Stimulated activated CD4-positive, alpha-beta T cell treated with anti-CD3 and anti-CD28 coated beads, Interleukin-15, amount 100 ng/mL, for 1 hour (primary cell): ENCODE measurements at places on chromosomes 6 and 20.

GRCh38 chr6:4359108-4359730, 223.8 kb upstream of the ECI2 start:
- no peak for DNase-seq

DNA sequence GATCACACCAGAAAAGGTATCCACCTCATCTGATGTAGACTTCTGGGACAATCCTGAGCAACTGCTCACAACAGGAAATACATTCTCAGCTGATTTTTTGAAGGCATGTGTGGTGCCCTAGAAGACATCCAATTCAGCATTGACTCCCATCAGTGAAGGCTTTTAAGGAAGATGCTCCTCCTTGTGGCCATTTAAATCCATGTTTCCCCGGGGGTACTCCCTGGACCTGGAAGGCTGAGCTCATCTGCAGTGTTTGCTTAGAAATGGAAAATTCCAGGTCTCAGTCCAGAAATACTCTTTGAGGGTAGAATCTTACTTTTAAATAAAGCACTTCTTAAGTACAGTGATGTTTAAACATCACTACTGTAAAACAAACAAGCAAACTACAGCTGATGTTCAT, 195.5 kb upstream of the PDE10A start:
- DNase-seq: no peak

- DNase-seq: no peak
Measured at GRCh38 chr6:373773-374724, 17.5 kb upstream of the IRF4 start.

DNA sequence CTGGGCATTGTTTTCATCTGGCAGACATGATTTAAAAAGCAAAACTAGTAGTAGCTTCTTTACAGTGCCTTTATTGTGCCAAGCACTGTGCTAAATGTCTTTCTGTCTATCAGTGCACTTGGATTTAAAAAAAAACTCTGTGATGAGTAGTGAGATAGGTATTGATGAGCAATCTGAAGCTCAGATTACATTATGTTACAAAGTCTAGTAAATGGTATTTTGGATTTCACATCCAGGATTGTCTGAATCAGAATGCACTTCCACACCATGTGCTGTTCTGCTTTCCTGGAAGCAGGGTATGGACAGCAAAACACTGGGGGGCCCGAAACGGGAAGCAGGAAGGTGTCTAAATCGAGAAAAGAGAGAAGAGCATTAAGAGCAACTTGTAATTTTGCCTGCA, 103.4 kb upstream of the CCN2 start:
- DNase-seq: no peak

DNA sequence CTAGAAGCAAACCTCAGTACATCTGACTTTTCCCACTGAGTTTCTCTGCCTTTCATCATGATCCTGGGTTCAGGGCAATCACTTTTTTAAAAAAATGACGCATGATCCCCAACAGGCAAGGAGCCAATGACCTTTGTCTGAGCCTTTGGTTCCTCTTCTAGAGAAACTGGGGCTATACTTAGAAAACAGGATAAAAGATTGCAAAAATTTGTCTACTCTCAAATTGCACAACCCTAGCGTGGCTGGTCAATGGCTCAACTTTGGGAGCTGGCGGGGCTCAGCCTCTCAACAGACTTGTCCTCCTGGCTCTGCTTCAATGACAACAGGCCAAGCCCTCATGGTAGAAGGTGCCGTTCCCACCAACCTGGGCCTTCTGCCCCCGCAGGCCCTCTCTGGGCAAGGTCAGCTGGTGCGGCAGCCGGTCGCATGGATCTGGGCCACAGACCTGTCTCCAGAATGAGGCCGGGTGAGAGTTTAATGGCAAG, 48.7 kb downstream of the PDYN start:
- no peak for DNase-seq

DNA sequence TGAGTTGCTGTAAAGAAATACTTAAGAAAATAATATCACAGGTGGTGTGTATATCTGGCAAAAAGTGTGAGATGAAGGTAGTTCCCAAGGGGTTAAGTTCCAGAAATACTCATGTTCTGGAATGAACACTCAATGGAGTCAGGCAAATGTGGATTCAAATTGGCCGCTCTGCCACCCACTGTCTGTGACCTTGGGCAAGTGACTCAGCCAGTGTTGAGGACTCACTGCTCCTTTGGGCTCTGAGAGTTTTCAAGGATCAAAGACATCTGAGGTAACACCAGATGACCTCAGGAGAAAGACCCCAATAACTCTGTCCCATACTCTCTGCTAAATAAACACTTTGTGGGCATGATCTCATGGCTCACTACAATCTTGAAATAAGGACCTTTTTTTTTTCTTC, 59.2 kb upstream of the EYA2 start:
- no peak for DNase-seq

- no peak for DNase-seq
Measured at GRCh38 chr6:138590796-138591709, 91.8 kb upstream of the NHSL1 start.

- DNase-seq: no peak
Measured at GRCh38 chr20:11754451-11754850, 163.2 kb upstream of the BTBD3 start.

- DNase-seq: no peak
Measured at GRCh38 chr20:11777387-11778205, 140.1 kb upstream of the BTBD3 start.

GRCh38 chr20:43821795-43822194, 92.9 kb upstream of the TOX2 start:
- no peak for DNase-seq

GRCh38 chr6:108996208-108996607, 98.4 kb downstream of the SESN1 start:
- no peak for DNase-seq

GRCh38 chr6:37517411-37517812, 17.7 kb upstream of the CCDC167 start:
- peak; percentile 41 for DNase-seq
